Cardiac septum (tissue), 1 donor: ENCODE measurements at places on chromosomes 16 and 17.

- DNase-seq = no peak
These were observed 36.6 kb upstream of the EMP2 start for GRCh38 chr16:10616756-10617640.

GRCh38 chr16:56547949-56548567, 16.8 kb upstream of the MT4 start:
- DNase-seq = no peak

DNA sequence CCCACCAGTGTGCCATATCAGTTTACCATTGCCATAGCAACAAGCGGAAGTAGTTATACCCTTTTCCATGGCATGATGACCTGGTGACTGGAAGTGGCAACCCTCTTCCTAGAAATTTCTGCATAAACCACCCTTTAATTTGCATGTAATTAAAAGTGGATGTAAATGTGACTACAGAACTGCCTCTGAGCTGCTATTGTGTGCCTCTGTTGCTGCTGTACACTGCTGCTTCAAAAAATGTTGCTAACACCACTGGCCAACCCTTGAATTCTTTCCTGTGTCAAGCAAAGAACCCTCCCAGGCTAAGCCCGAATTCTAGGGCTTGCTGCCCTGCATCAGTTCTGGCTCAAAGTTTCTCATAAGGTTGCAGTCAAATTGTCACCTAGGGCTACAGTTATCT, 12.9 kb upstream of the MED13 start:
- DNase-seq = no peak

DNA sequence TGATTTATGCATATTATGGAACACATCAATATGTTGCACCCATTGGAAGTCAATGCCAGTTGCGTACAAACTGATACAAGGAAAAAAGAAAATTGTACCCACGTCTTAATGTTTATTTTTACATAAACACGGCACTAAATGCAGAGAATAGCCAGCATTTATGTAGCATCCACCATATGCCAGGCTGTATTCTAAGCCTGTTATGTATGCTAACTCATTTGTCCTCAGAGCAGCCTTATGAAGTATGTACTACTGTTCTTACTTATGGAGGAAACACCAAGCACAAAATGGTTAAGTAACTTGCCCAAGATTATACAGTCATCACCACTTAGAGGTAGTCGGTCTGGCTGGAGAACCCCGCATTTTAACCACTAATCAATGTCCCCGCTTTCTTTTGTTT, 837.9 kb upstream of the RBFOX1 start:
- no peak for DNase-seq

DNA sequence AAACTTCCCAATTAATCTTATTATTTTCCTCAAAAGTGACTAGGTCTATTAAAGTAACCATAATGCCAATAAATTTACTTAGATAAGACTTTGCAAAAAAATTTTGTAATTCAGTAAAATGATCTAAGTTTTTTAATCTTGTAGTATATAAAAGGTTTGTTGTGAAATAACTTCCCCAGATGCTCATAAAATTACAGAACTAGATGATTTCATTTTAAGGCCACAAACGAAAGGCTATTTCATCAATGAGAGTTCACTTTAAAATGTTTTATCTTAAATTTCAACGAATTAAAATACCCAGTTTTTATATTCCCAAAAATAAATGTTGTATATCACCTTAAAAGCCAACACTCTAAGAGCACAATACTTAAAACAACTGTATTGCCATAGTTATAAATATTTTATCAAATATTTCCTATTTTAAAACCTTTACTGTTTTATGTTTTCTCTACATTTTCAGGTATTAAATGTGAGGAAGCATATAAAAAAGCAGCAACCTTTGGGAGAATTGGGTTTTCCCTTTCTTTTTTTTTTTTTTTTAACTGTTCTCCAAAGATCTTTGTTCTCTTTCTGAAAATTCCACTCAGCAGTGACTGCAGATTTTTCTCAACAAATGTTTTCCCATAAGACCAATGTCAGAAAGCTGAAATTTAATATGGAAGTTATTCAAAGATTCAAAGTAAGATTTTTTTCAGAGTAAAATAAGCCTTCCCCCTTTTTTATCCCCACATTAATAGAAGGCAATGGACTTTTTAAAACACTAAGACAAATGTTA, 169.9 kb downstream of the CYB561 start:
- DNase-seq = no peak

DNA sequence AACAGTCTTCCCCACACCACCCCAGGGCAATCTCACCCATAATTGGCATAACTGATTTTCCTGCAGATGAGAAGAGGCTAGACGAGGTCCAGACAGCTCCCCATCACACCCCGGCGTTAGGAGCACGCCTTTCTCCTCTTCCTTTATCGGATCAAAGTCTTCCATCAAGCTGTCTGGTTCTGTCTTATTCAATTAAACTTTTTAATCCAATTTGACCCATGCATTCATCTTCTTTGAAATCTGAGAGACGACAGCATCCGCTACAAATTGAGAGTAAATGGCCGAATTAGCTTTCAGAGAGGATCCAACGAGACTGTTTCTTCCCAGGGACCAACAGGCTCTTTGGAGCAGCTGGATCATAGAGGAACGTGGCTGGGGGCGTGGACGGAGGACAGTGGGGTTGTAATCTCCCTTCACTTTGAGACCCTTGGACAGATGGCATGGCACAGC, 44.4 kb upstream of the GPRC5B start:
- DNase-seq = no peak

GRCh38 chr16:67719778-67720144, 645 bp upstream of the GFOD2 start:
- DNase-seq = peak; percentile 74

GRCh38 chr16:49623501-49624266, 232.2 kb downstream of the ZNF423 start:
- peak; percentile 24 for DNase-seq

DNA sequence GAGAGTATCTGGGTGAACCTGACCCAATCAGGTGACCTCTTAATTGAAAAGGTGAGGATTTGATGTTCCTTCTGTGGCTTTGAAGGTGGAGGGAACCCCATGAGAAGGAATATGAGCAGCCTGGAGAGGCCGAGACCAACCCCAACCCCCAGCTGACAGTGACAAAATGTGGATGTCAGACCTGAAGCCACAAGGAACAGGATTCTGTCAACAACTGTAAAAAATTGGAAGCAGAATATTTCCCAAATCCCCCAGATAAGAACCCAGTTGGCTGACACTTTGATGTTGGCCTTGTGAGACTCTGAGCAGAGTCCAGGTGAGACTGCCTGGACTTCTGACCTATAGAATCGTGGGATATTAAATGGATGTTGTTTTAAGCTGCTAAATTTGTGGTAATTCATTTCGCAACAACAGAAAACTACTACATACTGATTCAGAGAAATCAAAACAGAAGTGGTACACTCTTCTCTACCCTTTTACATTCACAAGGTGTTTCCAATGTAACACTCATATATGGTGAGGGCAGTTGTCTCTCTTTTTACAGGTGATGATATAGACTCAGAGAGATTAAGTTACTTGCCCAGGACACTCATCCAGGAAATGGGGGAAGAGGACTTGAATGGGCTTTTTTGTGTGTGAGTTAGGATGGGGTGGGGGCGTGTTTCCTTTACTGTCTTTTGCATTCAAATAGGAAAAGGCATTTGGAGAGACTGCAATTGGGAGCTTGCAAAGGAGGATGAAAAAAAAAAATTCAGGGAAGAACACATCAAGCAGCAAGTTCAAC, 29.8 kb upstream of the SALL1 start:
- DNase-seq = no peak

DNA sequence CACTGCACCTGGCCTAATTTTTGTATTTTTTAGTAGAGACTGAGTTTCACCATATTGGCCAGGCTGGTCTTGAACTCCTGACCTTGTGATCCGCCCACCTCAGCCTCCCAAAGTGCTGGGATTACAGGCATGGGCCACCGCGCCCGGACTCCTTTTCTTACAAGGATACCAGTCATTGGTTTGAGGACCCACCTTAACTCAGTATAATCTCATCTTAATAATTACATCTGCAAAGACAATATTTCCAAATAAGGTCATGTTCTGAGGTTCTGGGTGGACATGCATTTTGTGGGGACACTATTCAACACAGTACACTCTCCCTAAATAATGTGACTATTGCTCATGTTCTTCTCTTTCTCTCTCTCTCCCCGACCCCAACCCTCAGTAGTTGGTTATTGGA, 63.7 kb downstream of the ERCC4 start:
- no peak for DNase-seq

GRCh38 chr16:71924710-71925109, 29.4 kb downstream of the IST1 start:
- DNase-seq = no peak

- no peak for DNase-seq
These were observed 1.1 kb upstream of the DBNDD1 start for GRCh38 chr16:90020260-90020837.

DNA sequence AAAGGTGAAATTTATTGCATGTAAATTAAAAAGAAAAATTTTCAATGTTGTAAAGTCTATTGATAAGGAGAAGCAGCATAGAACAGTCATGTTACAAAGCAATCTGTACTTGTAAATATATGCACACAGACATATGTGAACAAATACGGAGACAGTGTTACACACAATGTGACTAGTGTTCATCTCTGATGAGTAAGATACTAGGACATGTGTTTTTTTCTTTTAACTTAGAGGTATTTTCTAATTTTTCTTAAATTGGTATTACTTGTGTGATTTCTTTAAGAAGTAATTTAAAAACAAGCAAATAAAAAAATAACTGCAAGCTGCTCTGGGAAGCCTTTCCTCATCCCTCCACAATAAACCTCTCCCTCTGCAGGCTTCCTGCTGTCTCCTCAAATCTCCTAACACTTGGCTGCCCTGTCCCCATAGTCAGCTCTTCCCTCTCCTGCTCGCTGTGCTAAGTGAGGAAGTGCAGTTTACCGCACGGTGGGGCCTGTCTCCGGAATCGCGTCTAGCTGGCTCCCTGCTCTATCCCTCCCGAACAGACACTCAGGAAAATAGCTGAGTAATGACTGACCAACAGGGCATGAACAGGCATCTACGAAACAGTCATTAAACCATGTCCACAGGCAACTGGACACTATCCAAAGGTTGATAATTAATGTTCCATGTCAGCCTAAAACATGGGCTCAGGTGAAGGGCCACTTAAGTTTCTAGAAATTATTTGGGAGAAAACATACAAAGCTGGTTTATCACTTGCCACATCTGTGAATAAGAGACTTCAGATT, 35.9 kb downstream of the CMTM4 start:
- peak; percentile 89 for DNase-seq

DNA sequence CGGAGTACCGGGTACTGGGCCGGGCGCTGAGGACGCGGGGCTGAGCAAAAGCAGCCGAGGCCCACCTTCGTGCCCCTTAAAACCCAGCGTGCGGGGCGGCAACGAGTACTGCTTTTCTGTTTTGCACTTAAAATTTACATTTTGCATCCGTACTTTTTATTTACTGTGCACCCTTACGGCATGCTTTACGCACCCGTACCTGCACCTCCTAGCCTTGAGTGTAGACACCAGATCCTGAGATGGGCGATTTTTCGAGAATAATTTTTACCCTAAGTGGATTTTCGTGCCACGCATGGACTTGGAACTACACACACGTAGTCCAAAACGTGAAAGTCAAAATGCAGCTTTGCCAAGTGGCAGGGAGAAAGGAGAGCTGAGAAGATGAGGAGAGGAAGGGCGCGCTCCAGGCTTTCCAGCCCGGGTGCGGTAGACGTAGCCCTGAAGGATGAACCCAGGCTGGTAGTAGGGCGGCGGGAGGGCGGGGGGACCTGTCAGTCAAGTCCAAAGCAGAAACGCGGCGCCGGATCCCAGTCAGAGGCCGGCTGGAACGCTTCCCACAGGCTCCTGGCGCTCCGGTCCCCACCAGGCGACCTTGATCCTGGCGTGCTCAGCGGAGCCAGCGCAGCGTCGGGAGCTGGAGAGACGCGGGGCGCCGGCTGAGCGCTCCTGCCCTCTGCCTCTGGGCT, 1.2 kb upstream of the CBLN1 start:
- no peak for DNase-seq

GRCh38 chr17:21166595-21167210, 39.9 kb downstream of the DHRS7B start:
- no peak for DNase-seq

GRCh38 chr16:72664056-72664508, 383.8 kb downstream of the ZFHX3 start:
- DNase-seq = no peak

DNA sequence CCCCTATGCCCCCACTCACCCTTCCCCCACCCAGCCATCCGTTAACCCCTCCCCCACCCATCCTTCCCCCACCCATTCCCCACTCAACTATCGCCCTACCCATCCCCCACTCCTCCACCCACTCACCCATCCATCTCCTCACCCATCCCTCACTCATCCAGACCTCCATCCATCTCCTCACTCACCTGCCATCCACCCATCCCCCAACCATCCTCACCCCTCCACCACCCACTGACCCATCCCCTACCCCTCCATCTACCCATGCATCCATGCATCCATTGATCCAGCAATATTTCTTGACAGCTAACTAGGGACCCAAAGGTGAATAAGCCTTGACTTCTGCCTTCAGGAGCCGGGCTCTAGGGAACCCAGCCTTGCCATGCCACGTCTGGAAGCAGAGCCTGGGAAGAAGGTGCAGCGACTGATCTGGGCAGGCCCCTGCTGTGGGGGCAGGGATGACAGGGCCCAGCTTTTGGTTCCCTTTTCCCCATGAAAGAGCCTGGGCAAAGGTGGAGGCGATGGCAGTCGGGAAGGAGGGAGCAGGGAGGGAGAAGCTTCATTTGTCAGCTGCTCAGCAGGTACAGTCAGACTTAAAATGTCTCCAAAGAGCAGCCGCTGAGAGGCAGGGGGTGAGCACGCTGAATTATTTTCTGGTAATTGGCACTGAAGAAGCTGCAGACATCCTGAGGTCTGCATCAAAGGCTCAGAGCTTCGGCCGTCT, 23.1 kb upstream of the DOC2B start:
- DNase-seq = no peak

DNA sequence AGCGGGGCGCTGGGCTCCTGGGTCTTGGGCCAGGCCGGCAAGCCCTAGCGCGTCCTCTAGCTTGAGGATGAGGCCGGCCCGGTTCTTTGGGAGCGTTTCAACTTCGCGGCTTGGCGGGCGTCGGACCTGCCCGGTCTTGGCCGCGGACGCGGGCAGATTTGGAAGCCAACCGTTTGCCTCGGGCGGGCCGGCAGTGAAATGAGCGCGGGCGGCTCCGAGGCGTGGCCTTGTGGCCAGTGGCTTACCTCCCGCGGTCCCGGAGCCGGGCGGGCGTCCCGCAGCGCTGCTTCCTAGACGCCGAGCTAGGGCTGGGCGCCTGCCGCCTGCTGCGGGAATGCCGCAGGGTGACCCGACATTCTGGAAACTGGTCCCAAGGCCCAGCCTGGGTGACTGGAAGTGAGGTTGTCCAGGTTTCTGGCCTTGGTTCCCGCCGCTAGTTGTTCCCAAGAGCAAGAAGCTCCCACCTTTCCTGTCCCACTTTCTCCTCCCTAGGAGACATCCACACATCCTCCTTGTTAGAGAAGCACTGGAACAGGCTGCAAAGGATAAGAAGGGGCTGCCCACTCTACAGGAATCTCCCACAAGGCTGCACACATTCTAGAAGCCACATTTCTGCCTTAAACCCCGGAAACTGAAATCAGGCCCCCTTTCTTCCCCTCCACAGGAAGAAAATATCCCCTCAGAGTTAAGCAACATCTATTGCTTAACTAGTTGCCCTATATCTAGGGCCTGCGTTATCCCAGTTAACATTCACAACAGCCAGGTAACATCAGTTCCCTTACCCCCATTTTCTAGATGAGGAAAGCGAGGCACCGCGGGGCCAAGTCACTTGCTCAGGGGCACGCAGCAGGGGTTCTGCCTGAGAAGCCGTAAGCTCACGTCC, 4.5 kb upstream of the CBX8 start:
- no peak for DNase-seq
